Lung microvascular endothelial cell (primary cell): ENCODE measurements at places on chromosomes 11 and 22. TPM values are rescaled to one million over a fixed set of nuclear protein-coding genes. Genes with fewer than 3 reads are reported as not detected.

Gene FGF19
- total RNA-seq, result not detected in 2 replicates

- peak; percentile 22 for DNase-seq
Measured at GRCh38 chr22:32127904-32128303, 31.2 kb downstream of the C22orf42 start.

- no peak for DNase-seq
Measured at GRCh38 chr11:86983021-86983488, 27.9 kb upstream of the FZD4 start.

- DNase-seq, result no peak
Measured at GRCh38 chr11:133814588-133815100, 30.7 kb downstream of the SPATA19 start.

- no peak for DNase-seq
Measured at GRCh38 chr11:126918556-126918955, 82.0 kb downstream of the KIRREL3 start.

- no peak for DNase-seq
Measured at GRCh38 chr11:2589538-2589934, 110.3 kb downstream of the KCNQ1OT1 start.

- DNase-seq, result no peak
Measured at GRCh38 chr11:339963-340362, 19.3 kb upstream of the IFITM3 start.

GRCh38 chr11:19419021-19419750 lies 178.4 kb upstream of the E2F8 start:
- no peak for DNase-seq

DNA sequence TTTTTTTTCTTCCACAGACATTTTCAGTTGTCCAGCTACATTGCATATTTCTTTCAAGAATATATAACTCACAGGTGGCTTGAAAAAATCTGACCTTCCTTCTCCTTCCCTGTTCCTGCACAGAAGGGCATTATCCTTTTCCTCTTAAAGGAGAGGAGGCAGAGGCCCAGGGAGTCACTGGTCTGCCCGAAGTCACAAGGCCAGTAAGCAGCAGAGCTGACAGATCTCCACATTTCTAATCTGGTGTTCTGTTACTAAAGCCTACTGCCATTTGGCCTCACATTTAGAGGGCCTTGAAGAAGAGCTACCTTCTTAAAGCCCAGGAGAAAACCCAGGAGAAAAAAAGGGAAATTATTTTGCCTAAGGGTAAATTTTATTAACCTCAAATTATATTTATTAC lies 12.3 kb downstream of the ENDOD1 start:
- no peak for DNase-seq

DNA sequence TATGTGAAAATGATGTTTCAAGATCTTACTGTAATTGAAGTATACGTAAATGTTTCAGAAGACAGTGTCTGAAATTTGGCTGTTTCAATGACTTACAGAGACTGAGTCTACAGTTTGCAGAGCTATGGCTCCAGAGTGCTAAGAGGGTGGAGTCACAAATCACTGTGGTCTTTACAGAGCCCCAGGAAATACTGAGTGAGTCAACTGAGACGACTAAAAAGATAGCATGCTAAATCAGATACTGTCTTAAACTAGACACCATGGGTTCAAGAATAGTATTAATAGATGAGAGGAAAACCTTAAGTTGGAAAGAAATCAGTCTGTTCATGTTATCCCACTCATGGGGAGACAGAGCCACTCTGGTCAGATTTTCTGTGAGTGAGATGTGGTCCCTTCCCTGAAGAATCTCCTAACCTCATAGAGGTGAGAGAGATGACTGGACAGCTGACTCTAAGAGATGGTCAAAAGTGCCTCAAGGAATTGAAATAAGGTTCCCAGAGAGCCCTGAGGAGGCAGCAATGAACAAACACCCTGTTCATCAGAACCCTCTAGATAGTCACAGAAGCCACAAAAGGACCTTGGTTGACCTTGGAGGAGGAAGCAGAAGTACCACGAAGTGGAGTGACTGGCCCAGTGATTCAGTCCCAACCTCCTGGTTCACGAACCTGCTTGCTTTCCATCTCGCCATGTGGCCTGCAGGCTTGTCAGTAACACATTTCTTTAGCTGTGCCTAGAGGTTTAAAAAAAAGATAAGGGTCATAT lies 30.2 kb downstream of the C11orf91 start:
- DNase-seq, result no peak
